ENCODE measurements at places on chromosomes 6 and 20.

DNA sequence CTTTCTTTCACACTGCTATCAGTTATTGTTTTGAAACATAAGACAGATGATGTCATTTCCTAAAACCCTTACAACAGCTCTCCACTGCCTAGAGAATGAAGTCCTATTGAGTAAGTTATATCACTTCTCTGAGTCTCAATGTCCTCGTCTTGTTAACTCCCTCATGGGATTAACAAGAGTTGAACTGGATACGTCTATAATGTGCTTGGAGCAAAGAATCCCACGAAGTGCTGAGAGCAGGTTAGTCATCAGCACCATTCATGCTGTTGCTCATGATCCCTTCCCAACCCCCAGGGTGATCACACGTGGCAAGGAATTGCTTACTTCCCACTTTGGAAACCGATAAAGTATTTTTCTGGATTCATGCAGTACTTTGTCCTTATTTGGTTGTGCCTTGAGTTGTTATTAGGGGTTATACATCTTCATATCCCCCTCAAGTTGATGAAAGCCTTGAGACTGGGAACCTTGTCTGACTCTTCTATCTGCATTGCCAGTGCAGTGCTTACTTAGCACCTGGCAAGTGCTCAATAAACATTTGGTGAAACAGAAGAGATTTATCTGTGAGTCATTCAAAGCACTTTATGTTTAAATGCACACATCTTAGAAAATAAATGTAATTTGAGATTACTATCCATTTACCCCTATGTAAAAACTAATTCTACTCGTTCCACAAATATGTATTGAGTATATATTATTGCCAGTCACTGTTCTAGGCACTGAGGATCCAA, 487.5 kb downstream of the EPM2A start:
- DNase-seq, result no peak

- DNase-seq, result no peak
Measured at GRCh38 chr20:60272790-60273189, 314.6 kb downstream of the CDH26 start.

GRCh38 chr20:9427430-9428291, 86.7 kb upstream of the LAMP5 start:
- DNase-seq, result no peak

- DNase-seq, result no peak
Measured at GRCh38 chr6:144316862-144317195, 31.7 kb downstream of the UTRN start.

- no peak for DNase-seq
Measured at GRCh38 chr6:33732817-33733708, 13.6 kb downstream of the IP6K3 start.

DNA sequence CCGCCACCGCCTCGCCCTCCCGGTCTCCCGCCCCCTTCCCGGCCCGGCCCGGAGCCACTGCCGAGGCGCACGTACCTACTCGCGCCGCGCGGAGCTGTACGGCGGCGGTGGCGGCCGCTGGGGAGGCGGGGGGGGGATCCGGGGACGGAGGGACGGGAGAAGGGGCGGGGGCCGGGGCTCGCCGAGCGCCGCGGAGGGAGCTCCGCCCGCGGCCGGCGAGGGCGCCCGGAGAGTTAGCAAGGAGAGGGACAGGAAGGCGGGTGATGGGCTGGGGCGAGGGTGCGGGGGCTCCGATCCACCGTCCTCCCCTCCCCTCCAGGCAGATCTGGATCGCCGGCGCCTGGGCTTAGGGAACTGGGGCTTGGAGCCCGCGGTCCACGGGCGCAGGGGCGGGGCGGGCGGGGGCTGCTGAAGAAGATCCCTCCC, 548 bp upstream of the TMEM74B start:
- no peak for DNase-seq

GRCh38 chr20:59207742-59208357, 44.2 kb downstream of the ZNF831 start:
- DNase-seq, result peak; percentile 33

GRCh38 chr6:168967281-168967925, 286.2 kb downstream of the THBS2 start:
- no peak for DNase-seq

GRCh38 chr20:31704225-31705119, 18.2 kb downstream of the BCL2L1 start:
- DNase-seq, result no peak

- DNase-seq, result no peak
Measured at GRCh38 chr6:19454001-19454720, 383.0 kb upstream of the ID4 start.

GRCh38 chr6:112010328-112010727, 43.6 kb upstream of the CCN6 start:
- DNase-seq, result no peak

DNA sequence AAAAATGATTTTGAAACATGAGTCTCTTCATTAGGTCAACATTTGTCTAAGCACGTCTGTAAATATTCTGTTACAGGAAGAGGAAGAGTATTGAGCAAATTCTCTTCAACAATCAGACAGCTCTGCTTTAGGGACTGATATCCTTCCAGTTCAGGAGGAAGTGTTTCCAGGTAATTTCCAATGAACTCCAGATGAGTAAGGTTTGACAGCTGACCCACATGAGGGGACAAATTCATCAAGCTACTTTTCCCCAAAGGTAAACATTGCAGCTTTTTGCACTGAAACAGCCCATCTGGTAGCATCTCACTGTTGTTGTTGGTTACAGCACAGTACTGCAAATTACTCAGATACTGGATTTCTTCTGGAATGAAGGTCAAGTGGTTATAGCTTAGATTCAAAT, 18.1 kb downstream of the ENPP1 start:
- DNase-seq, result no peak

GRCh38 chr6:145814035-145814500, 527 bp downstream of the FBXO30 start:
- peak; percentile 18 for DNase-seq

DNA sequence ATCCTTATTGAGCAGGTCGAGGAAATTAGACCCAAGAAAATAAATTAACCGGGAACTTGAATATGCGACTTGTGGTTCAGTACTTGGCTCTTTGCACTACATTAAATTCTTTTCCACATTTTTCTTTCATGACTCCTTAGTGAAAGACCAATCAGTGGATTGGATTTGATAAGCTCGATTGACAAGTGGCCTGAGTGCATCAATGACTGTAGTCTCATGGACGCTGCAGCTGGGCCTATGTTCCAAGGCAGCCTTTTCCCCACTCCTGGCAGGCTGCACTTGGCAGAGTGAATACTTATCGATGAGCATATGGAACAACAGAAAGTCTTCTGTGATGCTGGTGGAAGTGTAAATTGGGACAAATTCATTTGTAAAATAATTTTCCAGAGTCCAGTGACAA, 210.8 kb upstream of the EXOC2 start:
- no peak for DNase-seq

DNA sequence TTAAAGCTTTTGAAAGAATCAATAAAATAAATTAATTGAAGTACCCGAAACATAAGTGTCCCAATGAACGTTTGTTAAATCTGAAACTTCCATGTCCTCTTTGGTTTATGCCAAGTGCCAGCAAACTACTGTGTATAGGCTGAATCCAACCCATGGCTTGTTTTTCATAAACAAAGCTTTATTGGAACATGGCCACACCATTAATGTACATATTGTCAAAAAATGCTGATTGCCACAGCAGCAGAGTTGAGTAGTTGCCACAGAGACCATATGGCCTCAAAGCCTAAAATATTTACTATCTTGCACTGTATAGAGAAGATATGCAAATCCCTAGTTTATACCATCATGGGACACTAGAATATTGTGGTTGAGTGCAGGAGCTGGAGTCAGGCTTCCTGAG, 406.1 kb downstream of the MAFB start:
- no peak for DNase-seq

GRCh38 chr6:66897576-66897975, 1190.5 kb upstream of the EYS start:
- DNase-seq, result no peak

GRCh38 chr20:55283889-55284288, 721.4 kb downstream of the CBLN4 start:
- no peak for DNase-seq

DNA sequence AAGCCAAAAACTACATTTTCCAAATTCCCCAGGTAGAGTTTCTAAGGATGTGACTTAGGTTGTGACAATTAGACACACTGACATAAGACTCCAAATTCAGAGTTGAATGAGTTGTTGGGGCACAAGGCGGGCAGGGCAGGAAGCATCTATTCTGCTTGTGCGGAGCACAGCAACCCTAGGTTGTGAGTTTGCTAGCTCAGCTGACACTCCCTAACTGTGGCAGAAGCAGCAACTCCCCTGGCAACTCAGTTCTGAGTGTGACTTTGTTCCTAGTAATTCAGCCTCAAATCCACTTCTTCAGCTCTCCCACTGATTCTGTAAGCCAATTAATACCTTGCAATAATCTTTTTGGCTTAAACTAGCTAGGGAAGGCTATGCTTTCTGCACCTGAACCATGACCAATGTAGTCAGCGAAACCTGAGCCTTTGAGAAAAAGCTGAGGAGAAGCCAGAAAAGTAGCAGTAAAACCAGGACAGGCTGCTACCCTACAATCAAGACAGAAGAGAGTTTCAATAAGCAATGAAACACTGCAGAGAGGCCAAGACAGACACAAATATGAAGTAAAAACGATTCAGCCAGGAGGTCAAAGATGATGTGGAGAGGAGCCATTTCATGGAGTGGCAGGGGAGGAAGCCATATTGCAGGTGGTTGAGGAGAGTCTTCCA, 30.0 kb upstream of the PAQR8 start:
- DNase-seq, result no peak

DNA sequence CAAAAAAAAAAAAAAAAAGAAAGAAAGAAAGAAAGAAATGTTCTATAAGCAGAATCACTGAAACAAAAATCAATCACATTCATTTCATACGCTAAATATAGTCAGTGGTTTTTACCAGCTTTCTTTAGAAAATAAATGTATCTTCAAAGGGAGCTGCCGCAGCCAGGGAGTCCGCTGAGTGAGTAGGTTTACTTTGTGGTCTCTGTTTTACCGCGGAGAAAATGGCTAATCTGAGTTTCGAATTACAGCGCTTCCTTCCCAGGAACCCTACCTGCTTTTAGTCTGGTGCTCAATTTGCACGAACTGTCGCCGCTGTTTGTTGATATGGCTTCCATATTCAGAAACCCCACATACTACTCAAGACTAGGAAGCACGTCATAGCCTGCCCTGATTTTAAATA, 102.4 kb downstream of the TFAP2A start:
- no peak for DNase-seq

GRCh38 chr6:88166493-88167351, 575 bp upstream of the CNR1 start:
- no peak for DNase-seq

DNA sequence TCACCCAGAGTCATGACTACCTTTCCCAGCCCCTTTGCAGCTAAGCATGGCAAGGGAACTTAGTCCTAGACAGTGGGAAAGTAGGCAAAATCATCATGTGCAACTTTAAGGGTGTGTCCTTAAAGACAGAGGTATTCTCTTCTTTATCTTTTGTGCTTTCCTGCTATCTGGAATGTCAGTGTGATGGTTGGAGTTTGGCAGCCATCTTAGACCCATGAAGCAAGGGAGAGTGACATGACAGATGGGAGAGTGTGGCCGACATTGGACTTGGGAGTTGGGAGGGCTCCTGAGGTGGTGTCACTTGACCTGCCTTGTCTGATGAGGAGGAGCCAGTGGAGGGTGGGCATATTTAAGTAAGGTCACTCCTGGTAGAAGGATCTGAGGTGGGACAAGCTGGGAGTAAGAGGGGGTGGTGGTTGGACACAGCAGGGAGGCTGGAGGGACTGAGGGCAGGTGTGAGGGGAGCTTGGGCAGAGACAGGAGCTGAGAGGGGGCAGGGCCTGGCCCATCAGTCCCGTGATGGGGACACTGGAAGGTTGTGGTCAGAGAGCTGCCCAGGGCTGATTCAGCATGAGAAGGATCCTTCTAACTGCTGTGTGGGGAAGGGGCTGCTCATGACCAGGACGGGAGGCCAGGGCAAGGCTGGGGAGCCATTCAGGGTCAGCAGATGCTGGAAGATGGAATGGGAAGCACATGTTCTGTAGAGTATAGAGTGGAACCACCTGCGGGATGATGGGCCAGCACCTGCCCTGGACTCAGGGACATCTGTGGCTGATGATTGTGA, 29.5 kb upstream of the SULF2 start:
- DNase-seq, result no peak

DNA sequence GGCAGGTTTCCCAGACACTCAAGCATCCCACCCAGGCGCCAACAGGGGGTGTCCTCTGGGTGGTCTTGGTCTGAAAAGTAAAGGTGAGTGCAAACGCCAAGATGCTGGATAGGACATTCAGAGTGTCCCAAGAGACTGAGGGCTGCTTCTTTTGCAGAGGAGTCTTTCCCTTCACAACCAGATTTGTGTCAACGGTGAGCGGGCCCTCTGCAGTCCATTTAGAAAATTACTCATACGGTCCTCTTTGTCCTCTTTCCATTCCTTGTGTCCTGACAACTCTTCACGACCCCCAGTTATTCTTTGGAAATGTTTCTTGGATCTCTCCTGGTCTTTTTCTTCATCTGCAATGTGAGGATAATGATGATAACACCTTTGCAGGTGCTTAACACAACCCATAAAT, 257.8 kb downstream of the CDC5L start:
- no peak for DNase-seq

GRCh38 chr6:135853986-135854385, 2.5 kb downstream of the PDE7B start:
- DNase-seq, result no peak

- no peak for DNase-seq
Measured at GRCh38 chr20:32465092-32465900, 107.2 kb downstream of the ASXL1 start.

DNA sequence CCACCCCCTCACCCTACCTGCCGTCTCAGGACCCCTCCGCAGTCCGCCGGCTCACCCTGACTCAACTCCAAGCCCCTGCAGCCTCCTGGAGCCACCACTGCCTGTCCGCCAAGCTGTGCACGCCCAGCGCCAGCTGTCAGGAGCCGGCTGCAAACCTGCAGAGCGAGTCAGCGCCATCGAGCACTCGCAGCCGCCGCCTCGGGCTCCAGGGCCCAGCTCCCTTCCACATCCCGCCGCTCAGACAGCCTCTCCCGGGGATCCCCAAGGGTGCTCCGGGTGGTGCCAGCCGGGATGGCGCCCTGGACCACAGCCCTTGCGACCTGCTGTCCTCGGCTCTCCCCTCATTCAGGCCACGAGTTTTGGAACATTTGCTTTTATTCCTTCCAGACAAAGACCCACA, 4.3 kb downstream of the TNNC2 start:
- DNase-seq, result no peak

GRCh38 chr20:60892095-60892813, 359.8 kb upstream of the CDH4 start:
- no peak for DNase-seq

DNA sequence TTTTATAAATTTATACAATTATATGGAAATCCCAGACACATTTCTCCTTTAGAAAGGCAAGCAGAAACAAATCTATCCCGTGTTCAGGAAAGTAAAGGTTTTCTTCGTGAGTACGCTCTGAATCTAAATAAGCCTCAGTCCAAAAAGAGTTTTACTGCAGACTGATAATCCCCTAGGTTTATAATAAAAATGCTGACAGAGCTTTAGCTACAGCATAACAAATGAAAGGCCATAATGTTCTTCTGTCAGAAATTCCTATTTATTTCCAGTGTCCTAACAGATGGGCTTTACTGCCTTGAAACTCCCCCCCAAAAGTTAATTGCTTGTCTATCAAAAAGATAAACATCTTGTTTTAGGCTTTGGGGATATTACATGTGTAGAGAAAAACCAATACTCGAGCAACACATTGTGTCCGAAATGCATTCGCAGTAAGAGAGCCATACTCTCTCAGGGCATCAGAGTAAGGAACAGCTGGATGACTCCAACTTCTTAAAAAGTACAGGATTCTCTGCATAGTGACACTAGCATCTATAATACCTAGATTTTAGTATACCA, 109.0 kb downstream of the PRKN start:
- no peak for DNase-seq
